ENCODE measurements at places on chromosomes 4 and X. TPM values are rescaled to one million over a fixed set of nuclear protein-coding genes. Genes with fewer than 3 reads are reported as not detected.
A peak's percentile ranks its signal among the peaks of the same experiment; 100 is the strongest.

DNA sequence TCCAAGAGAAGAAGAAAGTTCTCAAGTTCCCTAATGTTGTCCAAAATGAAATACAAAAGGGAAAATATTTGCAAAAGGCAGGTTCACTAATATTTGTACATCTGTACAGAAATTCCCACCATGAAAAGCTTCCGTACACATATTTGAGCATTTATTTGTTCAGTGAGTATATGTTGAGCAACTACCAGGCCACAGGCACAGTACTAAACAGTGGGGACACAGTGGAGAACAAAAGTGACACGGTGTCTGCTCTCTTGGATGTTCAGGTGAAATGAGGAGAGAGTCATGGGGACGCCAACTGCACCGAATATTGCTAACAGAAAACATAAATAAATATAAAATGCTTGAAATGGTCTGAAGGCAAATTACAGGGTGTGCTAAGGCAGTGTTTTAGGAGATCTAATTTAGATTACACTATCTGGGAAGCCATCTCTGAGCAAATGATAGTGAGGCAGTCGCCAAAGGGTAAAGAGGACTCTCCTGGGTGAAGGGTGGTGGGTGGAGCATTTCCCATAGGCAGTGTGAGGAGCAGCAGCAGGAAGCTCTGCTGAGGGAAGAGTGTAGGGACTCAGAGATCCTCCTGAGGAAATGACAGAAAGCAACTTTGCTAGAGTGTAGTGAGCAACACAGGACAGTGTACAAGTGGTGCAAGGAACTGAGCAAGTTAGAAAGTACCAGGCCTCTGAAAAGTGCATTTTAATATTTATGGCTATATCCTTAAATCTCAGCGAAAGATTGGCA, 375.2 kb downstream of the GALNTL6 start:
- no peaks in the 10 kb centered on the region for H3K36me3 ChIP-seq
- no peak overlapping the region for H3K4me3 ChIP-seq
- no peak for DNase-seq
- H3K4me1 ChIP-seq = no peaks in the 10 kb centered on the region
- no peaks in the 10 kb centered on the region for H3K27me3 ChIP-seq

GRCh38 chrX:125203365-125203736, 116.3 kb upstream of the TEX13C start:
- H3K4me1 ChIP-seq = no peaks in the 10 kb centered on the region
- peaks cover 4% of the 10 kb centered on the region for H3K27me3 ChIP-seq
- peak overlapping the region; percentile 73 for H3K4me3 ChIP-seq
- DNase-seq = peak; percentile 19

DNA sequence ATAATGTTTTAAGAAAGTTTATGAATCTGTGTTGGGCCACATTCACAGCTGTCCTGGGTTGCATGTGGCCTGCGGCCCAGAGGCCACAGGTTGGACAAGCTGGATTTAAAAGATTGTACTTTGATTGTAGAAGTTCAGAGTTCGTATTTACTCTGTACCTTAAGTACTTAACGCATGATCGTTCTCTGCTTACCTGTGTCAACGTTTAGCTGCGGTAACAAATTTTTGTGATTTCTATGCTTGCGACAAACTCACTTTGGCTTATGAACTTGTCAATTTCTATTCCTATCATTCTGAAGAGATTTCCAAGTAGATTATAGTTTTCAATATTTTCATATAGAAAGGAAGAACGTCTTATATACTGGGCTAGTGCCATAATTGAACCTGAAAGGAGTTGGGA, 285.6 kb downstream of the TENM3 start:
- no peak overlapping the region for H3K27ac ChIP-seq
- no peaks in the 10 kb centered on the region for H3K27me3 ChIP-seq
- H3K4me1 ChIP-seq = peaks cover 5% of the 10 kb centered on the region

DNA sequence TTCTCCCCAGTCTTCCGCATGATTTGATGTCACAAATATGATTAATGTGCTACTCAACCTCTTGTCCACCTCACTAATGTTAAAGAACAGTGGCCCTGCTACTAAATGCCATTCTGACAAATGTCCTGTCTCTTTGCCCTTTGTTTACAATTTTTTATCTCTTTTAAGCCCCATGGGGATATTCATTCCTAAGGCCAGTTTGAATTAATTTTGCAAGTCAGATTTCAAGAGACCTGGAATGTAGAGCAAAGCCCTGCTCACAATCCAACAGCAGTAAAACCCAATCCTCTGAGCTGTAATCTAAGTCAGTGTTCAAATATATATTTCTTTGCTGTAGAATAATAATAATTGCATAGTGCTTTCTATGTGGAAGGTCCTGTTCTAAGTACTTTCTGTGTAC, 81.2 kb downstream of the LDB2 start:
- peak overlapping the region; percentile 44 for H3K27ac ChIP-seq
- peaks cover 59% of the 10 kb centered on the region for H3K4me1 ChIP-seq
- no peak for DNase-seq
- H3K27me3 ChIP-seq = no peaks in the 10 kb centered on the region
- H3K4me3 ChIP-seq = no peak overlapping the region

GRCh38 chrX:9515489-9515888, 50.6 kb downstream of the TBL1X start:
- no peak for DNase-seq
- H3K4me3 ChIP-seq = no peak overlapping the region
- H3K27me3 ChIP-seq = no peaks in the 10 kb centered on the region
- peaks cover 13% of the 10 kb centered on the region for H3K4me1 ChIP-seq
- no peak overlapping the region for H3K27ac ChIP-seq

DNA sequence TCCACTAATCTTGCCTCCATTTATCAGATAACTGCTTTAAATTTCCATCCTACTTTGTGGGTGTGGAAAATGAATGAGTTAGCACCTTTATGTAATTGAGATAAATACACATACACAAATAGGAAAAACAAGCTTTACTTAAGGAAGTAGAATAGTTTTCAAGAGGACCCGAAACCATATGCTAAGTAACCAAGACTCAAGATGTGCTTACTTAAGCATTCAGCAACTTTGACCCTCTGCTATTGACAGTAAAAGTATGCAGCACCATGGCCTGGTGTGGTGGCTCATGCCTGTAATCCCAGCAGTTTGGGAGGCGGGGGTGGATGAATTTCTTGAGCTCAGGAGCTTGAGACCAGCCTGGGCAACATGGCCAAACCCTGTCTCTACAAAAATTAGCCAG, 29.9 kb downstream of the RNF175 start:
- no peaks in the 10 kb centered on the region for H3K36me3 ChIP-seq
- no peaks in the 10 kb centered on the region for H3K27me3 ChIP-seq
- DNase-seq = no peak
- peaks cover 3% of the 10 kb centered on the region for H3K4me1 ChIP-seq
- no peak overlapping the region for H3K4me3 ChIP-seq
- no peak overlapping the region for H3K27ac ChIP-seq

DNA sequence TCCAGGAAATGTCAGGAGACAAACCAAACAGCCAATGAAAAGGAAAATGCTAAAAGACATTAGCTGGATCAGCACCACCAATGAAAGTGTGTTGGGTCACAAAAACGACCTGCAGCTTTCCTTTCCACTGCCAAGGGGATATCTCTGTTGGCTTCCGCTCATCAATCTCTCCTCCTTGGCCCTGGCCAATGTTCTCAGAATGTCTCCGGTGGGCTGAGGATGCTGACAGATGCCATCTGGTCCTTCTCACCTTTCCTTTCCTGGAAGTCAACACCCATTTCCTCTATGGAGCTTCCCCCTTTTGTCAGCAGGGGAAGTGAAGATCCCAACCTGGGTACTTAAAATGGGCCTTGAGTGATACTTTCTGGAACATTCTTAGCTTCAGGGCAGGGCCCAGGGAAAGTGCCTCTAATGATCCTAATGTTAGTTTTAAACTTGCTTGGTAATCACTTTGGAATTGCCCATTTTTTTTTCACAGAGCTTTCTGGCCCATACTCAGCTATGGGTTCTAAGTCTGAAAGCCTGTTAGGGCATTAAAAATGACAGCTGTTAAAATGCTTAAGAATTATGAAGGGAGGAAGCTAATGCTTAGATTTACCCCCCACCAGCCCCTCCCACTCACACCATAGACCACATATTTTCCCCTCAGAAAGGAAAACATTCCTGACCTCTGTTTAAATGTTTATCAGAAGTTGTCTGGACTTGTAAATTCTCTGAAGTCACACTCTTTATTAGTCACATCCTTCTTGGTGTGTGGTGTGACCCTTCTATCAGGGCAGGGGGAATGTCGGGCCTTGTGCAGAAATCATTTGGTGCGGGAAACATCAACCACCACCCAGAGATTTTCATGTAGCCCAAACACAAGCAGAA, 29.2 kb downstream of the IGFBP7 start:
- peaks cover 3% of the 10 kb centered on the region for H3K27me3 ChIP-seq
- peak overlapping the region; percentile 91 for H3K27ac ChIP-seq
- H3K4me1 ChIP-seq = peaks cover 26% of the 10 kb centered on the region
- H3K36me3 ChIP-seq = peaks cover 5% of the 10 kb centered on the region
- peak; percentile 9 for DNase-seq

DNA sequence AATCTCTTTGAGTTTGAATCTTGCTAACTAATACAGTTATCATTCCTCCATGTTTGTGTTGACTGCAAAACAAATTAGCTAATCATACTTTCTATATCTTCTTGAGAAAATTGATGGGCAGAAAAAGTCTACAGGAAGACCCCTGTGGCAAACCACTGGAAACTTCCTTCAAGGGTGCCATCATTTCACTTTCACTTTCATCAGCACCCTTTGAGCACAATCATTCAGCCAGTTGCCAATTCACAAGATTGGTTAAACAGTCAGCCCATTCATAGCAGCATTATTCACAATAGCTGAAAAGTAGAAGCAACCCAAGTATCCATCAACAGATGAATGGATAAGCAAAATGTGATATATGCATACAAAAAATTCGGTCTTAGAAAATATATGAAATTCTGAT, 101.5 kb downstream of the CCDC160 start:
- H3K27me3 ChIP-seq = no peaks in the 10 kb centered on the region
- H3K4me1 ChIP-seq = no peaks in the 10 kb centered on the region
- H3K36me3 ChIP-seq = no peaks in the 10 kb centered on the region

- H3K27me3 ChIP-seq = no peaks in the 10 kb centered on the region
- H3K4me3 ChIP-seq = no peak overlapping the region
- H3K27ac ChIP-seq = peak overlapping the region; percentile 84
- H3K4me1 ChIP-seq = peaks cover 20% of the 10 kb centered on the region
- no peaks in the 10 kb centered on the region for H3K36me3 ChIP-seq
- DNase-seq = peak; percentile 37
Observed at GRCh38 chr4:104591510-104591911, 96.8 kb upstream of the CXXC4 start.

DNA sequence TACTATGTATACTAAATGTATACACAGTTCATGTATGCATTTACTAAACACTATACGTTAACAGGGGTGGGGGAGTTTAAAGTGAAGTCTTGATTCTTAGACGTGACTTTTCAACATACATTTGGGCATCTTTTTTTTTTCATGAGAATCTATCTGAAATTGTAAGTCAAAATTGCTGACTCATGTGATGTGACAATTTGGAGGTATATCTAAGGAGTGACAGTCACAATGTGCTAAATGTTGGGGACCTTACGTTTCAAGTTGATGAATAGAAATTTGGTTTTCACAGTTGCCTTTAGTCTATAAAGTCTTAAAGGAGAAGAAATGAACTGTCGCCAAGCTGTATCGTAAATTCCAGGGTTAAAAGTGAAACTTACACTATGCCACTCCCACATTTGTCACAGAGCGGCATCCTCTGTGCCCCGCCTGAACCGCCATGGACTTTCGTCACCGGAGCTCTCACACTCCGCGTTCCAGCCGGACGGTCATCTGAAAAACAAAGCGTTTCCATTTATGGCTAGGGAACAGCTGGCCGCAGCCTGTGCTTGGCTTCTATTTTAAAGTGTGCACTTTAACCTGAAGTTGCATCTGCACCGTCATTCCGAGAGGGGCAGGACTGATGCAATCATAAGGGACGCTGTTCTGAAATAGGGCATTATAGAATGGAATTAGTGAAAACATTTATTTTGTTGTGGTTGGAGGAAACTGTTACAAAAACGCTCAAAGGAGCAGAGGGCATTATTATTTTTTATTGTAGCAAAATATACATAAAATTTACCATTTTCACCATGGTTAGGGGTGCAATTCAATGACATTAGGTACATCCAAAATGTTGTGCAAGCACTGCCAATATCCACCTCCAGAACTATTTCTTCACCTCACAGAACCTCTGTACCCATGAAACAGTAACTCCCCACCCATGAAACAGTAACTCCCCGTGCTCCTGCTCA, 30.9 kb downstream of the PDLIM3 start:
- peaks cover 9% of the 10 kb centered on the region for H3K36me3 ChIP-seq
- no peaks in the 10 kb centered on the region for H3K4me1 ChIP-seq
- H3K4me3 ChIP-seq = no peak overlapping the region
- H3K27ac ChIP-seq = no peak overlapping the region
- H3K27me3 ChIP-seq = no peaks in the 10 kb centered on the region
- no peak for DNase-seq

GRCh38 chrX:114924423-114924822, 93.0 kb downstream of the IL13RA2 start:
- H3K4me1 ChIP-seq = no peaks in the 10 kb centered on the region
- no peaks in the 10 kb centered on the region for H3K27me3 ChIP-seq
- no peak overlapping the region for H3K4me3 ChIP-seq

Gene PNMA6F
- not detected for total RNA-seq

Gene AFP
- total RNA-seq = not detected

Gene HTT
- 62.4 TPM for total RNA-seq

Gene MAGEC2
- total RNA-seq = not detected

Gene DOCK11
- total RNA-seq = 10.9 TPM

Gene TREX2
- total RNA-seq = 1.5 TPM

Gene CT45A2
- total RNA-seq = not detected

Gene IL3RA
- 0.97 TPM for total RNA-seq

Gene AREG
- total RNA-seq = not detected

Gene CCDC158
- not detected for total RNA-seq
